Stimulated activated CD8-positive, alpha-beta memory T cell treated with anti-CD3 and anti-CD28 coated beads, Interleukin-15, amount 100 ng/mL, for 1 hour (primary cell): ENCODE measurements at places on chromosomes 4 and X.

DNA sequence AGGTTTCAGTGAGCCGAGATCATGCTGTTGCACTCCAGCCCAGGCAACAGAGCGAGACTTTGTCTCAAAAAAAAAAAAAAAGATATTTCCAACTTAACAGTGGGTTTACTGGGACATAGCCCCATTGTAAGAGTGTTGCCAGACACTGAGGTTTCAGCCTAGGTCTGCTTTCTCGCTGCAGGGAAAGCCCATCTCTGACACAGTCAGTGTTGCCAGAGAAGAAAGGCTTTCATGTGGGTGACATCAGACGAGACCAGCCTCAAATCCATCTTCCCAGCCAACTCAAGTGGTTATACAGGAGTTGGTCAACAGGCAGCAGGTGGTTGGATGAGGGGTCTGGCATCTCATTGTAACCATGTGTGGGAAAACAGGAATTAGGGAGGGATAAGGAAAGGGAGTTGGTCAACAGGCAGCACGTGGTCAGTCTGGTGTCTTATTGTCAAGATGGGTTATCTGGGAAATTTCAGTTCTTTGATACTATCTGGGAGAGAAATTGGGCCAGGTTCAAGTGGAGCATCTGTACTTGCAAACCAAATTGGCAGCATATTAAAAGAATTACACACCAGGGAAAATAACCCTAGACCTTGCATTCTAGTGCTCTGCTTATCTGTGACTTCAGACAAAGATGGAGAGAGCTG, 41.1 kb downstream of the NELFA start:
- DNase-seq = no peak

DNA sequence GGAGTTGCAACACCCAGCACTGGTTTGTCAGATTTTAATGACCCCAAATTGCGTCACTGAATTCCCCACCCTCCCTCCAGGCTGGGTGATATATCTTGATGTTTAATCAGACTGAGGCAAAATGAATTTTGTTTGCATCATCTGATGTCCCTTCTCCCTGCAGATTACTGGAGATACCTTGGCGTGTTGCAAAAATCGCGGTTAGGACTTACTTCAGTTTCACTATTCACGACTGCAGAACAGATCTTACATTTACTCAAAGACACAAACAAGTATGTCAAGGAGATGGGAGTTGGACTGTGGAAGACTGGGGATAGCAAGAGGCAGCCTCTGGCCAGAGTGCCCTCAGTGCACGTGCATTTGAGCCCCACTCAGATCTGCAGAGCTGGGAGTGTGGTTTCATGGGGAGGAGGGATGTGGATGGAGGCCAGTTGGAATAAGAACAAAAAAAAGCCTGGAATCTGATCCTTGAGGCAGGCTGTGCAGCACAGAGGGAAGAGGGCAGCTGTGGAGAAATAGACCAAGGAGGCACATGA, 92.2 kb upstream of the MTM1 start:
- no peak for DNase-seq

DNA sequence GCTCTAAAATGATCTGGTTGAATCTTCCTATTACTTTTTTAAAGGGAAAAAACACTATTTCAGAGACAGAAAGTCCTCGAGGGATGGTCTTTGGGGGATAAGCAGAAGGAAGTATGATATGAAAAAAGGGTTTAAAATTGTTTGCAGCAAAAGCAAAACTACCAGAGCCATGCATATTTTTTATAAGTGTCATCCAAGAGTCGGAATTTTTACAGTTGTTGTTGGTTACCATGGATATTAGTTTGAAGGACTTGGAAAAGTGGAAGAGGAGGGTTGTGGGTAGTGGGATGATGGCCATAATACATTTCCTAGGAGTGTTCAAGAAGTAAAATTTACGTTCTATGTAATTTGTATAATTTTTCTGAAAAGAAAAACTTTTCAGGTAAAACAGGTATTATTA, 134.4 kb downstream of the PCDH7 start:
- DNase-seq = no peak

DNA sequence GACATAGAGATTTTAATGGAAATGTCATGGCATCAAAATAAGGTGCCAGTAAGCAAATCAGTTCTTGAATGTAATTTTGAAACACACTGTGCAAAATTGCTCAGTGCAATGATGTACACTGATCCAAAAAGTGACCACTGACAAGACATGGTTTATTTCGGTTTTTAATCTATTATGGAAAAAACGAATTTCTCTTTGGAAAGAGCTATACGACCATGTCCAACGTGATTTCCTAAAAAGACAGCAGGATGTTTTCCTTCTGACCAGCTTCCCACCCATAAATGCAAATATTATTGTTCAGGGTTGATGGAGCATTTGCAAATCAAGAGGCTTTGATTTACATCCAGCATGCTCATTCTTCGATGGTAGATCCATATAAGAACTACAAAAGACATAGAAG, 17.1 kb upstream of the MAGEA1 start:
- DNase-seq = no peak

GRCh38 chr4:2907706-2908293, 55.4 kb downstream of the NOP14 start:
- no peak for DNase-seq

GRCh38 chr4:54877006-54877405, 219.2 kb downstream of the KIT start:
- no peak for DNase-seq

- DNase-seq = no peak
Observed at GRCh38 chr4:102537269-102537668, 36.1 kb downstream of the NFKB1 start.

DNA sequence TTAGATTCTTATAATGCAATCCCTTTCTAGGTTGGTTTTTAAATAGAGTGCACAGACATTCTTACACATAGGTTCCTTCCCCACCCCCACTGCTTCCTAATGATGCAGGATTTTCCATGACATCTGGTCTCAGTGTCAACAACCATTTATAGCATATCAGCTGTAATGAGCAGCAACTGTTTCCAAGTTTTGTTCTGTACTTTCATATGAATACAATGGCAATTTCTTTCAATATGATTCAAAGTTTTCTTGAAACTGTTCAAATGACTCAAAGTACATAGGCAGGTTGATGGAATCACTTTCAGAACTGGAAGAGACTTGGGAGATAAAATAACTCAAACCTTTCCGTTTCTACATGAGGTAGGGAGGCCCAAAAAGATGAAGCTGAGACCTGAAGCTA, 220.7 kb downstream of the CAMK2D start:
- no peak for DNase-seq

- no peak for DNase-seq
Observed at GRCh38 chr4:114093221-114093715, 113.8 kb upstream of the ARSJ start.

DNA sequence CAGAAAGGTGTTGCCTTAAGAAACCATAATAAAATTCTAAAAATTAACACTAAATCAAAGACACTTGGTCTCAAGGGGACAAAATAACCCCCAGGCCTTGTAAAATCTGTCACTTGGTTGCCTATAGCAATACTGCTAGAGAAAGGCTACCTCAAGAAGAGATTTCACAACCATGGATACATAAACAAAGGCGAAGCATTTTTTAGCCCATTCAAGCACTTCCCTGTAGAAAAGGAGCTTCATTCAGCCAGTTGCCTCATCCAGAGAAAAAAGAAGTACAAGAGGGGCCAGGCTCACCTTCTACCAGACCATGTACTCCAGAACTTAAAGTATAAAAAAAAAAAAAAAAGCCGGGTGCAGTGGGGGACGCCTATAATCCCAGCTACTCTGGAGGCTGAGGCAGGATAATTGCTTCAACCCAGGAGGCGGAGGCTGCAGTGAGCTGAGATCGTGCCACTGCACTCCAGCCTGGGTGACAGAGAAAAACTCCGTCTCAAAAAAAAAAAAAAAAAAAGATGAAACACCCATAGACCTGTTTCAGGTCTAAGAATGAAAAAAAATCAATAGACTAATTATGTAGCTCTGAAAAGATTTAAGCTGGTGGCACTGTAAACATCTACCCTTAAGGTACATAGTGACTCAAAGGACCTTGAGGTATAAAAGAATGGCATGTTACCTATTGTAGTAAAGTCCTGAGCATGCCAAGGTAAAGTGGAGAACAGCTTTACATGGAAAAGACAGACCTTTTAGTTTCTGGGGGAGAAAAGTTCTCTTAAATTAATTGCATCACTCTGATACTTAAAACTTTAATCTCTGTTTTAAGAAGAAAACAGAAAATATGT, 18.0 kb downstream of the RUFY3 start:
- no peak for DNase-seq

- DNase-seq = no peak
Observed at GRCh38 chrX:95346856-95347255, 1337.8 kb upstream of the DIAPH2 start.

DNA sequence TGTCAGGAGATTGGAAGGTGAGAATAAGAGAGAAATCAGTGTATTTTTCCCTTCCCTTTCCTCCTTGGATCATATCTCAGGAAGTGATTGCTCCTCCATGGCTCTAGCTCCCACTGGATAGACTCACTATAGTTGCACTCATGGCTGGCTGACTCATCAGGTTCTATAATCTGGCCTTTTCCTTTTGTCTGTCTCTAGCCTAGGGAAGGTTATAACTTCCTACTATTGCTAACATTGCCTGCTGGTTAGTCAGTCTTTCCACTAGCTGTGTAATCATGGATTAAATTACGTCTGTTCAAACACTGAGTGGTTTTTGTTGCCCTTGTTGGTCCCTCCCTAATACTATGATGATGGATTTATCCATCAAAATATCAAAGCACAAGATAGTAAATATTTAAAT, 195.5 kb upstream of the VEGFC start:
- DNase-seq = no peak

DNA sequence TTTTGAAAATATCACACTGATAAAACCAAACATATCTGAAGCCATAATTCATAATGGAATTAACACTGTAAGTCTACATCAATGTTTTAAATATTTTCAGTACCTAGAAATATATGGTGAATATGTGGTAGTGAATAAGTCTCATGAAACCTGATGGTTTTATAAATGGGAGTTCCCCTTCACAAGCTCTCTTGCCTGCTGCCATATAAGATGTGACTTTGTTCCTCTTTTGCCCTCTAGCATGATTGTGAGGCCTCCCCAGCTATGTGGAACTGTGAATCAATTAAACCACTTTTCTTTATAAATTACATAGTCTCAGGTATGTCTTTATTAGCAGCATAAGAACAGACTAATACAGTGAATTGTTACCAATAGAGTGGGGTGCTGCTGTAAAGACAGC, 536.8 kb upstream of the GALNT7 start:
- DNase-seq = no peak

- no peak for DNase-seq
Observed at GRCh38 chr4:142846108-142846728, at the start of gene INPP4B. Gene INPP4B, minus strand, starts transcription at chr4:142846301.

- no peak for DNase-seq
Observed at GRCh38 chr4:54231419-54231767, 2.3 kb downstream of the PDGFRA start.

- no peak for DNase-seq
Observed at GRCh38 chr4:11549525-11549924, 120.8 kb upstream of the HS3ST1 start.

- DNase-seq = no peak
Observed at GRCh38 chr4:163473576-163473975, at the start of gene TKTL2. Gene TKTL2, minus strand, starts transcription at chr4:163473754. Its CDS starts 20 bp downstream, at chr4:163473734.

DNA sequence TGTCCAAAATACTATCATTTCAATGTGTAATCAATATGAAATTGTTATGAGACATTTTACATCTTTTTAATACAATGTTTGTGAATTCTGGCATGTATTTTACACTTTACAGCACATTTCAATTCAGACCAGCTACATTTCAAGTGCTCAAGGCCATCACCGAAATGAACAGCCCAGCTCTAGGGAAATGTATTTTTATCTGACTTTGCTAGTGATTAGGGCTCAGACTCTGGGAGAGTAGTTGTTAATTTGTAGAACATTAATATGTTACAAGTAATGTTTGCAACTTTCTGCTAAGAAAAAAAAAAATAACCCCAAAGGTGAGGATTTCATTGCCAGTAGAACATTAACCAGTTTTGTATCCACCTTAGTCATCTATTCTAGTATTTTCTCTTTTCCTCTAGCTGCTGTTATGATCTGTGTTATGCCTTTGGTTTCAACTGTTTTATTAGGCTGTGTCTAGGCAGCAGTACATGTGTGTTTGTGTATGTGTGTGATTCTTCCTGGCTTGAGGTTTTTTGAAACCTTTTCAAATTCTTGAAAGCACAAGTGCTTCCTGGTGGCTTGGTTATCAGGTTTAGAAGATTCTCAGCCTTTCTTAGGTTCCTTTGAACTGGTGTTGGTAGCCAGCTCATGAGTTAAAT, 125.9 kb downstream of the NSUN7 start:
- DNase-seq = no peak

- DNase-seq = no peak
Observed at GRCh38 chr4:98939892-98940298, 11.0 kb upstream of the EIF4E start.

- no peak for DNase-seq
Observed at GRCh38 chr4:5446595-5447226, 261.6 kb downstream of the EVC2 start.
